Epithelial cell of esophagus (primary cell): ENCODE measurements at places on chromosomes 5 and 9.

DNA sequence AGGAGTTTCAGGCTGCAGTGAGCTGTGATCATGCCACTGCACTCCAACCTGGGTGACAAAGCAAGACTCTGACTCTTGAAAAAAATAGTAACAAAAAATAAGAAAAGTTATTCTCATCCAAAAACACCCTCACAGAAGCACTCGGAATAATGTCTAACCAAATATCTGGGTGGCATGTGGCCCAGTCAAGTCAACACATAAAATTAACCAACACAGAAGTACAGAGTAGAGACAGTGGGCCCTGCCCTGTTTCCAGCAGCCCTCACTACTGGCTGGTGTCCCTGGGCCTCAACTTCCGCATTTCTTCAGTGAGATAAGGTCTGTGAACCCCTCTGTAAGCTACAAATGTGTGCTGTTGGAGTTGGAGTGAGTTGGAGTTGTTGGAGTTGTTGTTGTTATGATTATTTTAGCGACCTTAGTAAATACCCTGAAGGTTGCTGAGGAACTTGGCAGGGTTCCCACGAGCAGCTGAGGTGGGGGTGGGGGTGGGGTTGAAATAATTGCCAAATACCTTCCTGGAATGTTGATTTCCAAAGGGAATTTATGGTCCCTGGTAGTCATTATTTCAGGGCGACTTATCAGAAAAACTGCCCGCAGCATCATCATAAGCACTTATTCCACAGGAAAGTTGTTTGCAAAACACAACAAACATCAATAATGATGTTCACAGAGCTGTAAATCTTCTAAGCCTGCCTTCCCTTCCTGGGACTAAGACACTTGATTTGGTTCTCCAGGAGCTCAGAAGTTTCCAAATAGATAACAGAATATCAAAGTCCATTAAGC, 30.2 kb downstream of the C5orf15 start:
- DNase-seq, result no peak

DNA sequence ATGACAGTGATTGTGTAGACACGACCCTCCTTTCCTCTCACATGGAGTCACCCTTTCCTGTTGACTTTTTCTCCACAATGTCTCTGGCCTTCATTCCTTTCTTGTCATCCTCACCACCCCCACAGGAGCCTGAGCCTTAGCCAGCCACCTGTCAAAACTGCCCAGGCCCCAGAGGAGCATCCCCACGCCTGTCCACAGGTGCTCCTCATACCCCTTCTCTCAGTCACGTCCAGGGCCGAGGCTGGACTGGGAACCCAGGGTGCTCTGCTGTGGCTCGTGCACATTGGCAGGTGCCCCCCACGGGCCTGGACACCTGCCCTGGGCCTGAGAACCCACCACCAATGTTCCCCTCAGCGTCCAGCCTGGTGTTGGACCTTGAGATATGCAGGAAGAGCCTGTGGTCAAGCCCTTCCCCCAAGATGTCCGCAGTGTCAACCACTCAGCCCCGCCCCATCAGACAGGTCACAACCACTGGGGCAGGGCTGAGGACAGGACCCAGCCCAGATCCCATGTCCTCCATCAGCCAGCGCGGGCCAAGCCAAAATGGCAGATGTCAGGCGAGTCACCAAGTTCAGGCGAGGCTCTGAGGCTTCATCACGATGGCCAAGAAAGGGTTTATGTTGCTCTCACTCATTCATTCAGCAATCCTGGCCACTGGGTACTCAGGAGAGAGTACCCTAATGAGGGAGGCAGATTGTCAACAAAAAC, 65.8 kb upstream of the STXBP1 start:
- DNase-seq, result no peak

DNA sequence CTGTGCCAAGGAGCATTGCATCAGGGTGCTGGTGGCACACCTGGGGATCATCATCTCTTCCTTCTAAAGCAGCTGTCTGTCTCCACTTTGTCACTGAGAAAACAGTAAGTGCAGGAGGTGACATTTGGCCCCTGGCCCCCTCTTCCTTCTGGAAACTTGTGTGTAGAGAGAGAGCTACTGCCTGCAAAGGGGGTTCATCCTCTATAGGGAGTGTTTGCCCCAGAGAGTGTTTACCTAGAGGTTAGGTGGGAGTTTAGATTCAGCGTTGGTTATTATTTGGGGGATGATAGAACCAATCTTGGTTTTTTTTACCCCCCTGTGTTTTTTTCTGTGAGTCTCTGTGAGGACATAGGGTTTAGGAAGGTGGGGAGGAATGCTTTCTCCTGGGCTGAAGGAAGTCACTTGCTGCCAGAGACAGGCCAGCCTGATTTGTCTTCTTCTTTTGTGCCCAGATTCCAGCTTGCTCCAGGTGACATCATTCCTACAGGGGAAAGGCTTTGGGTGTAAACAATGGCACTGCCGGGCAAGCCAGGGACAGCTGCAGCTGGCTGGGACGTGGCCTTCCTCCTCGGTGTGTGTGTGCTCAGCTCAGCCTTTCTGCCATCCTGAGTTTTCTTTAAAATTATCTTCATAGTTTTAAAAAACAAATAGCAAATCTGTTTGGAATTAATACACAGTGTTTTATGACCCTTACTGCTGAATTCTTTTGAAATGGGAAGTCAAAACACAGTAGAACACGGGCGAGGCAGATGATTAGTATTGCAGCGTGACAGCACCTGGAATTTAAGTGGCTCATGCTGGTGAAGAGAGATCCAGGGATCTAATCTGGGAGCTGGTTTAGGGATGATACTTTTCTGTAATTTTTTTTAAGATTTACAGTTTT, 24.5 kb downstream of the PRRC2B start:
- DNase-seq, result no peak

GRCh38 chr9:8136477-8136876, 336.9 kb upstream of the DMAC1 start:
- no peak for DNase-seq

- no peak for DNase-seq
These were observed 23.2 kb upstream of the TERT start for GRCh38 chr5:1317921-1318565.

DNA sequence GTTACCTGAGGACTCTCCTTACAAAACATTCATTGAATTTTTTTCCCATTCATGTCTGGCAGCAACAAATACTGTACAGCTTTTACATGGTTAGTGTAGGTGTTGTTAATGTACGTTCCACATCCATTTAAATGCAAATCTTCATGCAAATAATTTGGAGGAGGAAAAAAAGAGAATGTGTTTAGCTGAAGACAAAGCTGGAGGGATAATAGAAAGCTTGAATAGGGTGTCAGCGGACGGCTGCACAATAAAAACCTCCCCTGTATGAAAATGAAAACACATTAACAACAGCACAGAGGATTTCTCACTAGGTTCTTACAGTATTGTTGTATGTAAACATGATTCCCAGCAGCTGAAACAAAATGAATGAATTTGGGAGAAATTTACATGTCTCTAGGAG, 231.5 kb downstream of the ZNF608 start:
- DNase-seq, result no peak

- no peak for DNase-seq
These were observed 38.2 kb downstream of the TTC39B start for GRCh38 chr9:15268782-15269181.

GRCh38 chr9:127907867-127908659, 8.7 kb upstream of the ST6GALNAC6 start:
- DNase-seq, result no peak

- no peak for DNase-seq
These were observed 56.2 kb upstream of the ANKRD33B start for GRCh38 chr5:10507575-10508096.

DNA sequence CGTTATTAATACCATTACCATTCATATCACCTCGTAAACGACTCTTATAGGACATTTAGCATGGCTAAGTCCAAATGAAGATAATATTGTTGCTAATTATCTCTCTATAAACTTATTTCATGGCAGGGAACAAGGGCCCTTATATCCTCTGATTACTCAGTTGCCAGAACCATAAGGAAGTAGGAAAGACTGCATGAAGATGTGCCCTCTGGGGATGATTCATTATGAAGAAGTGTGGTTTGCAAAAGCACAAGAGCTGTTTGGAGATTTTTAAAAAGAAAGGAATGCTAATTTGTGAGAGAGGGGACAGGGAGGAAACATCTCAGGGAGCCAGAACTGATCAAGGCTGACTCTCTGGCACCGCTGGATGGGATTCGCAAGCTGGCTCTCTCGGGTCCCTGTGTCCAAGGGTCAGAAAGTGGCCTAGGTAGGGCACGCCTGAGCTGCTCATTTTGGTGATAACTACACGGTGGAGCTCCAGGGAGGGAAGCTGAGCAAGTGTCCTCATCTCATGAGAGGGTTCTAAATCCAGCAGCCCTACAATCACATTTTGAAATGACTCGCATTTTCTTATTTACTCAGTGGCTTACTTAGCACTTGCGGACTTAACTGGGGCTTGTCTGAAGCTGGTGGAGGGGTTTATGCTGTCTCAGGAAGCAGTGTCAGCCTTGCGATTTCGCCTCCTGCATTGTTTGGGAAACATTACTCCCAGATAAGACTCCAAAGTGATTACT, 136.8 kb downstream of the C5orf15 start:
- peak; percentile 79 for DNase-seq

GRCh38 chr9:13568841-13569601, 289.5 kb upstream of the MPDZ start:
- no peak for DNase-seq

DNA sequence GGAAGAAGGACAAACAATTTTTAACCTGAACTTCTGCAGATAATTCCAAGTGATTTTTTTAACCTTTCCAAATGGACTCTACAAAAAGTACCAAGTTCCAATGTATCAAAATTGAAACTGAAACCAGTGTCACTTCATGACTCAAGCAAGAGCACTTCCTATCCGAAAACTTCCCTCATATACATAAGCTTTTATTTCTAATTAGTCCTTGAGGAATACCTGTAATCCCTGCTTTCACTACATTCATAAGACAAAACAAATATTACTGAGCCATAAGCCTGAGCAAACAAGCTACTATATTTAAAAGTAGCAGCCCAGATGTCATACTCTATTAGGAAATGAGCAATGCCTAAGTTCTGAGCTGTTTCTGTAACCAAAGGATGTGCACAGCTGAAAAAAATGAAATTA, 224.4 kb downstream of the EBF1 start:
- DNase-seq, result peak; percentile 10

GRCh38 chr5:67283275-67283987, 86.8 kb upstream of the CD180 start:
- peak; percentile 55 for DNase-seq

- DNase-seq, result no peak
These were observed 6.7 kb downstream of the IRF1 start for GRCh38 chr5:132483661-132484390.
